Esophagus muscularis mucosa (tissue), 4 donors: ENCODE measurements at places on chromosomes 13 and 19.

GRCh38 chr19:4711211-4711610 is 12.4 kb downstream of the DPP9 start:
- DNase-seq = no peak
- H3K4me1 ChIP-seq = peaks cover 51% of the 10 kb centered on the region
- no peak overlapping the region for H3K4me3 ChIP-seq
- no peaks in the 10 kb centered on the region for H3K27me3 ChIP-seq

GRCh38 chr19:45998834-45999233 is 3.6 kb downstream of the CCDC61 start:
- H3K4me3 ChIP-seq = no peak overlapping the region
- H3K27ac ChIP-seq = no peak overlapping the region
- DNase-seq = no peak
- H3K27me3 ChIP-seq = no peaks in the 10 kb centered on the region
- peaks cover 22% of the 10 kb centered on the region for H3K4me1 ChIP-seq

- H3K27ac ChIP-seq = no peak overlapping the region
- H3K27me3 ChIP-seq = no peaks in the 10 kb centered on the region
- no peak overlapping the region for H3K4me3 ChIP-seq
- no peaks in the 10 kb centered on the region for H3K36me3 ChIP-seq
- H3K4me1 ChIP-seq = no peaks in the 10 kb centered on the region
Observed at GRCh38 chr13:62482351-62482750, 1066.7 kb upstream of the PCDH20 start.

DNA sequence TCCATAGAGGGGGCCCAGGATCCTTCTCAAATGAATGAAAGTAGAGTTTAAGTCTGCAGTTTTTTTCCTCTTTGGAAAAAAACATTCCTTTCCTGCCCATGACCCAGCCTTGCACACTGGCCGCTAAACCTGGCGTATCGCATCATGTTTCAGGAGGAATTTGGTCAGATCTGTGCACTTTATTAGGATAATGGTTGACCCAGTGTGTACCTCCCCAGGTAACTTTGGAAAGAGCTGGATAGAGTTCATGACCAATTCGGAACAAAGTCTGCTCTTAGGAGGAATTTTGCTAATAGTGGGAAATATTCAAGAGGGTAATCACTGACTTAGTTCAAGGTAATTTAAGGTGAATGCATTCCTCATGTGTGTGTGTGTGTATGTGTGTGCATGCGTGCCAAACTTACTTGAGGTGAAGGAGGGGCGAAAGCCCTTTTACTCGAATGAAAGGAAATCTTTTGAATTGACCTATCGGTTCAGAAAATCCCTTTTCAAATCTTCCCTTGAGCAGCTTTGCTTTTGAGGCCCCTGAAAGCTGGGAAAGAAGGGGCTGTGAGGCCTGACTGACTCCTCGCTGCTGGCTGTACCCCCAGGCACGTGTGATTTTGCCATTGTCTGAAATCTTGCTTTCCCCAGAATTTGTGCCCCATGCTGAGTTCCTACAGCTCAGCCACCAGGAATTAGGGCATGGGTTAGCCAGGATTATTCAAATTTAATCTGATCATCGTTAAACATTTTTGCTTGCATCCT is 46.3 kb downstream of the SIPA1L3 start:
- H3K27me3 ChIP-seq = no peaks in the 10 kb centered on the region
- H3K27ac ChIP-seq = no peak overlapping the region
- no peaks in the 10 kb centered on the region for H3K4me1 ChIP-seq
- H3K36me3 ChIP-seq = no peaks in the 10 kb centered on the region

- H3K4me3 ChIP-seq = no peak overlapping the region
- DNase-seq = no peak
- H3K4me1 ChIP-seq = peaks cover 58% of the 10 kb centered on the region
- H3K27me3 ChIP-seq = no peaks in the 10 kb centered on the region
- peaks cover 57% of the 10 kb centered on the region for H3K36me3 ChIP-seq
Observed at GRCh38 chr19:10116085-10116865, 3.4 kb downstream of the EIF3G start.
